Activated effector memory CD4-positive, alpha-beta T cell treated with Interleukin-2 at 50 U/mL for 16 hours (primary cell): ENCODE measurements at places on chromosomes 11 and 22.

- peak; percentile 33 for DNase-seq
These were observed at the start of gene APOL3 for GRCh38 chr22:36160499-36160942. Gene APOL3, minus strand, starts transcription at chr22:36160755. Its CDS starts 11,700 bp downstream, at chr22:36149055.

GRCh38 chr11:104060820-104061219 is 24.4 kb downstream of the DDI1 start:
- no peak for DNase-seq

GRCh38 chr11:27468209-27468994 is 4.2 kb downstream of the LGR4 start:
- DNase-seq, result no peak

- no peak for DNase-seq
These were observed 164.7 kb upstream of the B3GAT1 start for GRCh38 chr11:134576721-134577171.

DNA sequence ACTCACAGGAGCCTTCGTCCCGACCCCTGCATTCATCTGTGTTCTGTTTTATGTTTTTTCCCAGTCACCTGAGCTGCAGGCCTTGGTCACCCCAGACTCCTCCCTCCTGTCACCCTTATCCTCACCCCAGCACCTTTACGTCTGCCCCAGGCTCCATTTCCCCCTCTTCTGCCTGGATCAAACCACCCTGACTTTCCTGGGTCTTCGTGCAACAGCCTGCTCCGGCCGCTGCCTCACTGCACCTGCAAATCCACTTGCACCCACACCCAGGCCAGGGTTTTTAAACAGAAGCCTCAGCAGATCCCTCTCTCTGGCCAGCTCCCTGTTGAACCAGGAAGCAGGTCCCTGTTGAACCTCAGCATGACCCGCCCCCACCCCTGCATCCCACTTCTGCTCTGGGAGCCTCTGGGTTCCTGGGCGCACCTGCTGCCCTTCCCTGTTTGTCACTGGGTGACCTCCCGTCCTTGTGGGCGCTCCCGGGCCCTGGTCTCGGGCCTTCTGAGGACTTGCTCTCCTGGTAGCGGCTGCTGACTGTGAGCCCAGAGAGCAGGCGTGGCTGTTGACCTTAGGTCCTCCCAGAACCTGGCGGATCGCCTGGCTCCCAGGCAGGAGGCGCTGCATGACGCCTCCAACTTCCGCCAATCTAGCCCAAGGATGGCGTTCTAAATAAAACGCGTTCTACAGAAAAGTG is 12.8 kb downstream of the MAPK8IP2 start:
- no peak for DNase-seq

- DNase-seq, result no peak
These were observed 318.7 kb downstream of the TMEM135 start for GRCh38 chr11:87356428-87356827.

DNA sequence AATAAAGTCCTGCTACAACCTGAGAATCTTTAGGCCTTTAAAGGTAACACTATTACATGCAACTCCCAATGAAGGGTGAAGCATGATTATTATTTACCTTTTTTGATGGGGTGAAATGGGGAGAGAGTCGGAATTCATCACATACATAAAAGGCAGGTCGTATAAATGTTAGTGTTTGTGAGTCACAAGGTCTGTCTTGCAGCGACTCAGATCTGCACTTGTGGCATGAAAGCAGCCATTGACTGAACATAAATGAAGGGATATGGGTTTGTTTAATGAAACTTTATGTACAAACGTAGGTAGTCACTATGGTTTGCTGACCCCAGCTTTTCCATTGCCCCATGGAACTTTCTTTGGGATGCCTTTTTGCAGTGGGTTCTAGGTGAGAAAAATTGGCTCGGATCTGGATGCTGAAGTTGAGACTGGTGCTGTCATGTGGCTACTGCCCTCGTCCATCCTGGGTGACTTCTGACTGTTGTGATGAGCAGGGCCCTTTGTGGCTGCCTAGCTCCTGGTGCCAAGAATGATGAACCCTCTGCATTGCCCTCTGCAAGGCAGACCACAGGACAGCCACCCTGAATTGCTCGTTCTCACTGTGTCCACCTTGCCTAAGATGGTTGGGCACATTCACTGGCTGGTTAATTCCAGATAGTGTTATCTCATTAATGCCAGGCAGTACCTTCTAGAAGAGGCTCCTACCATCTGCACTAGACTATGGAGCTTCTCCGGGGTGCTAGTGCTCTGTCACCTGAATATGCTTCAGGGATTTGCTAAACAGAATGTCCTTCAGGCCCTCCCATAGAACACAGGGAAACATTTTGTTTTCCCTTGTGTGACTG is 11.3 kb downstream of the GGTLC2 start:
- no peak for DNase-seq

- DNase-seq, result no peak
These were observed 14.3 kb upstream of the OR10D3 start for GRCh38 chr11:124168796-124169195.

- no peak for DNase-seq
These were observed 77.9 kb upstream of the WNT11 start for GRCh38 chr11:76284161-76284560.

GRCh38 chr11:65421794-65422632 is 585 bp upstream of the NEAT1 start:
- peak; percentile 83 for DNase-seq

DNA sequence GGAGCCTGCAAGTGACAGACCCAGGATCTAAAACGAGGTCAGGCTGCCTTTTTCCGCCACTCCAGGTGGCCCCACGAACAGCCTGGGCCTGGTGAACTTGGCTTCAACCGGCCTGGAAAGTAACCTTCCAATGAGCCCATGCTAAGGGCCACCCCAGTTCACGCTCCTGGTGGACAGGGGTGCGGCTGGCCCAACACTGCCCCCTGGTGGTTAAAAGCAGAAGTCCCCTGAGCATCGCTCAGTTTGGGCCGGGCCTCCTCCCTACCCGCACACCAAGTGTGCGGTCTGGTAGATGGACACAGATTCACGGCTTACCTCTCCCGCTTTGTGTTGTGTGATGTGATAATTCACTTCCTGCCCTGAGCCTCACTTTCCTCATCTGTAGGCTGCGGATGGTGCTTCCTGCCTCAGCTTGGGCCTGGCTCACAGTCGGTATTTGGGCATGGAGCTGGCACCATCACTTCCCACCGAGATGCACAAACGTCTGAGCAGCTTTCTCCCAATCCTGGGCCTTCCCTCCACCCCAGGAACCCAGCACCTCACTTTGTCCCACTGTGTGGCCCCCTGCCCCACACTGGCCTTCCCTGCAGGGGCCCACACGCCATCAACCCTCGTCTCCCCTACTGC is 13.7 kb upstream of the SEC14L3 start:
- peak; percentile 60 for DNase-seq
